ENCODE measurements at places on chromosomes 16 and 17.

- DNase-seq, result no peak
Measured at GRCh38 chr17:1769822-1770477, 8.1 kb downstream of the SERPINF1 start.

GRCh38 chr16:78105517-78105916 is 6.1 kb downstream of the WWOX start:
- no peak for DNase-seq

DNA sequence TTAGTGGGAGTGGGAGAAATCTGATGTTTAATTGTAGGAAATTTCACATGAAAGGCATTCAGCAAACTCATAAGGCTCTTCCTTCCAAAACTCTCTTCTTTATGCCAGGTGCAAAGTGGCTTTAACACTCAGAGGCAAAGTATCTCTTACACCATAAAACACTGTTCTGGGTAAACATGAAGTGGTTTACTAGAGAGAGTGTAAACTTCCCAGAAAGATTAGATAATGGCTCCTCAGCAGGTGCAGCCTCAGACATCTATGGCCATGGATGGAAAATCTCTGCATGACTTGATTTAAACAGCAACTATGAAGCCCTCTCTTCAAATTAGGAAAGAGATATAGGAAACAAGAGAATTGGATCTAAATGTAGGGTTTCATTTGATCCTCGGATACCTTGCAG is 583.1 kb upstream of the SALL1 start:
- no peak for DNase-seq

- DNase-seq, result no peak
Measured at GRCh38 chr17:55340176-55340575, 75.4 kb downstream of the HLF start.

- no peak for DNase-seq
Measured at GRCh38 chr16:70653406-70653805, 7.0 kb downstream of the IL34 start.

DNA sequence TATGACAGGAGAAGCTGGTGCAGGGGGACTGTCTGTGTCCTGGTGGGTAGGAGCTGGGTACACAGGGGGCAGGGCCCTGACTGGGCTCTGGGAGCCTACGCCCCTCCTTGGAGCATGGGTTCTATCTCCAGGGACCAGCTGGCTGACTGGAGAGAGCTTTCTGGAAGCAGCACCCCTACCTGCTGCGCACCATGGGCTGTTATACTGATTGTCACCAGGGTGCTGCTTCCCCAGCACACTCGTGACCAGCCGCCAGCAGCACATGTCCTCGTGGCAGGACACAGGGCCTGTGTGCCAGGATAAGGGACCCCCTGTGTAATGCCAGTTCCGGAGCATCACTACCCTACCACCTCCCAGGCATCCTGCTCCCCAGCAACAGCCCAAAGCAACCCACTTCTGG is 106.0 kb downstream of the AMFR start:
- no peak for DNase-seq

GRCh38 chr17:49414271-49414621 is 436 bp downstream of the PHB1 start:
- no peak for DNase-seq

- no peak for DNase-seq
Measured at GRCh38 chr17:1727876-1728630, 3.5 kb downstream of the WDR81 start.

GRCh38 chr16:77919761-77920415 is 102.5 kb upstream of the CLEC3A start:
- peak; percentile 20 for DNase-seq

- no peak for DNase-seq
Measured at GRCh38 chr17:27455236-27455913, 873 bp upstream of the KSR1 start.

- peak; percentile 41 for DNase-seq
Measured at GRCh38 chr17:2082003-2082781, 27.3 kb downstream of the HIC1 start.

GRCh38 chr16:25317732-25318316 is 60.2 kb upstream of the ZKSCAN2 start:
- no peak for DNase-seq

DNA sequence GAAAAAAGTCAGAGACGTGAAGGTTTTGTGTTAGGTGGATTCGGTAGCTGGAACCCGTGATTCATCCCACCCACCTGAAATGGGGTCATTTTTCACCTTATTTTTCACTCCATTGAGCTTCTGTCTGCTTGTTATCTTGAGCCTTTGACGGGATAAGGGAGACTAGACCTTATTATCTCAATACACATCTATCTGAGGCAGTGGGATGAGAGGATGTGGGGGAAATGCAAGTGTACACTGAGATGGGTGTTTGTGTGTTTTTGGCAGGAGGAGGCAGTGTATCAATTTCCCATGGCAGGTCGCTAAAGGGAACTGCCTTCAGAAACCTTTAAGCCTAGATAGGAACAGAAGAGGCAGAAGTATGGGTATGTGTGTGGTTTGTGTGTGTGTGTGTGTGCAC is 6.2 kb upstream of the NOG start:
- no peak for DNase-seq

DNA sequence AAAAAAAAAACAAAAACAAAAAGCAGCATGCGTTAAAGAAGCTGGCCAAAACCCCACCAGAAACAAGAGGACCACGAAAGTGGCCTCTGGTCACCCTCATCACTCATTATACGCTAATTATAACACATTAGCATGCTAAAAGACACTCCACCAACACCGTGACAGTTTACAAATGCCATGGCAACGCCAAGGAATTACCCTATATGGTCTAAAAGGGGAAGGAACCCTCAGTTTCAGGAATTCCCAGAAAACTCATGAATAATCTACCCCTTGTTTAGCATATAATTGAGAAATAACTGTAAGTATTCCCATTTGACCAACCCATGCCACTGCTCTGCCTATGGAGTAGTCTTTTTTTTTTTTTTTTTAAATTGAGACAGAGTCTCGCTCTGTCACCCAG is 77.6 kb downstream of the EMP2 start:
- DNase-seq, result no peak

DNA sequence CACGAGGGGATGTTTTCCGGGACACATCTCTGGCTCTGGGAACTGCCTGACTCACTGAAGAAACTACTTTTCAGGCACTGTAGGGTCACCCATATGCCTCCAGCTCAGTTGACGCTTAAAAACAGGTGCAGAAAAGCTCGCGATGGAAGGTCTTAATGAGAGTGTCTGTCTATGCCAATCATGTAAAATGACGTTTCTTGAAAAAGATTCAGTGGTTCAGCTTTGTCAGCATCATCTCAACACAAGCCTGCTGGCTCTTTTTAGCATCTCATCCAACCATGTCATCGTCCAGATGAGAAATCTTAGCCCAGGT is 27.5 kb downstream of the OR1D5 start:
- DNase-seq, result no peak

GRCh38 chr16:87691686-87692079 is 74.1 kb downstream of the KLHDC4 start:
- no peak for DNase-seq

GRCh38 chr16:85205747-85206471 is 93.6 kb upstream of the CIBAR2 start:
- DNase-seq, result peak; percentile 78

DNA sequence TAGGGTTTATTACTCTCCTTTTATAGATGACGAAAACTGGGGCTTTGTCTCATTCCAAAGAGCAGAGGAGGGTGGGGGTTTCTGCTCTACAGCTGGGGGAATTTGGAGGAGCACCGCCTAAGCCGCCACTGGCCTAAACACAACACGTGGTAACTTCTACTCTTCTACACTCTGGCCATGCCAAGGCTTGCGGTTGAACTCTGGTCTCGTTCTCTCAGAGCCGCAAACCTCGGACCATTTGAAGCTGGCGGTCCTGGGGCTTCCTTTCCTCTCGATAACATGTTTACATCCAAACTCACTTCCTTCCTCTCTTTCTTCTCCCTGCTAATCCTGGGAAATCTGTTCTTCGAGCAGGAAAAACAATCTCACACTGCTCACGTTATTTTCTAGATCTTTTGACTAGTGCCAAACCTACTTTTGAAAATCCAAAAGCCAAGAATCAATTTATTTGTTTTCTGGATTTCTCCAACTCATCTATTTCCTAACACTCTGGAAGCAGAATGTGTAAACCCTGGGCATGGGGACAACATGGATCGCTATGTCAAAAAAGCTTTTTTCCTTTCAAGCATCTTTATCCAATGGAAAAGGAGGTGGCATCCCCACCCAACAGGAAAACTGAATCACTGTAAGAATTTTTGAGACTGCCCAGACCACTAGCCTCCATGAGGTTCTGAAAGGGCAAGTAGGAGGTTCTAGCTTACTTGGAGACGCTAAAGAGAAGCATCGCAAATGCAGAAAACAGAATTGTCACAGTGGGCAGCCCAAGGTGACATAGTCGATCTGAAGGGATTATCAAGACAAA is 13.6 kb upstream of the EEF2K start:
- DNase-seq, result peak; percentile 91

DNA sequence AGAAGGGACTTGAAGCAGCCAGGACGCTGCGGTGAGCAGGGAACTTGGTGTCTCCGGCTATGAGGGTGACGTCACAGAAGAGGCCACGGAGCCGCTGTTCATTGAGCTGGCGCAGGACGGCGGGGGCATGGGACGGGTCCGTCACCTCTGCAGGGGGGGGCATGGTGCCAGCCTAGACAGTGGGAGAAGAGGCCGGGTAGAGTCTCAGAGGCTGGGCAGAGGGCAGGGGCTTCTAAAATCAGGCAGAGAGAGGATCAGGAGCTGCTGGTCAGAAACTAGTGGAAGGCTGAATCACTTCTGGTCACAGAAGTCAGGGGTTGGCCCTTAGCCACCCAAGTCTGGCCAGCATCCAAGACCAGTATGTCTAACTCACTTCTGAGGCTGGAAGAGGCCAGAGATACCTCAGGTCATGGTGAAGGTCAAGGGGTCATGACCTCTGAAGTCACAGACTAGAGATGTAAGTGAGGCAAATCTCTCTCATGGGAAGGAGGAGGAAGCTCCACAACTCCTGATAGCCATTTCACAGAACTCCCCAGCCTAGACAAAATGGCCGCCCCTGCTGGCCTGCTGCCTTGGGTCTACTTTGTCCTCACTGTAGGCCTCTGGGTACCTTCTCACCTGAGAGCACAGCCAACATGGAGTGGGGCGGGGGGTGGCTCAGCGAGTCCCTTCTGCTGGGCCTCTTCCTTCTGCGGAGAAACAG is 12.6 kb downstream of the ZBTB4 start:
- DNase-seq, result peak; percentile 66

- no peak for DNase-seq
Measured at GRCh38 chr17:28326114-28326513, 7.1 kb downstream of the TMEM97 start.

DNA sequence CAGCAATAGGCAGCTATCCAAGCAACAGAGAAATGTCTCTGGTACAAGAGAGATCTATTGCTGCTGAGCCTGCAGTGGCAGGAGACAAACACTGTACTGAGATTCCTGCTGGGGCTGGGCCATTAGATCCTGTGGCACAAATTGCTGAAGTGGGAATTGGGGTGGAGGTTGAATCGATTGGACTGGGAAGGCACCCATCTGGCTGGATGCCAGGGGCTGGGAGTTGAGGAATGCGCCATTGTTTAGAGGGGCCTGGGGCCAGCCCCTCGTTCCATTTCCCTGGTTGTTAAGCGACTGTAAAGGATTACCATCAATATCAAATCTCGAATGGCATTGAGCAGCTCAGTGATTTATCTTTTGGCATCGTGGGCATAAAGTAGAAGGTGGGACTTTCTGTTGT is 54.1 kb upstream of the ARL4D start:
- DNase-seq, result no peak

DNA sequence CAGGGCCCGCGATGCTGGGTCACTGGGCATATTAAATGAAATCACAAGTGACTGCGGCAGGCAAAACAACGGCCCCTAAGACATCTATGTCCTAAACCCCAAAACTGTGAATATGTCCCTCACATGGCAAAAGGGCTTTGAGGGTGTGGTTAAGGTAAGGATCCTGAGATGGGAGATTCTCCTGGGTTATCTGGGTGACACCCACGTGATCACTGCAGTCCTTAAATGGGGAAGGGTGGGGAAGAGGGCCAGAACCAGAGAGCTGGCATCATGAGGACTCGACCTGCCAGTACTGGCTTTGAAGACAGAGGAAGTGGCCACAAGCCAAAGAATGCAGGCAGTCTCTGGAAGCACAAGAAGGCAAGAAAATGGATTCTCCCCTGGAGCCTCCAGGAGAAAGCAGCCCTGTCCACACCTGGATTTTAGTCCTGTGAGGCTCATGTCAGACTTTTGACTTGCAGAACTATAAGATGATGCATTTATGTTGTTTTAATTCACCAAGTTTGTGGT is 12.5 kb downstream of the COTL1 start:
- DNase-seq, result no peak

DNA sequence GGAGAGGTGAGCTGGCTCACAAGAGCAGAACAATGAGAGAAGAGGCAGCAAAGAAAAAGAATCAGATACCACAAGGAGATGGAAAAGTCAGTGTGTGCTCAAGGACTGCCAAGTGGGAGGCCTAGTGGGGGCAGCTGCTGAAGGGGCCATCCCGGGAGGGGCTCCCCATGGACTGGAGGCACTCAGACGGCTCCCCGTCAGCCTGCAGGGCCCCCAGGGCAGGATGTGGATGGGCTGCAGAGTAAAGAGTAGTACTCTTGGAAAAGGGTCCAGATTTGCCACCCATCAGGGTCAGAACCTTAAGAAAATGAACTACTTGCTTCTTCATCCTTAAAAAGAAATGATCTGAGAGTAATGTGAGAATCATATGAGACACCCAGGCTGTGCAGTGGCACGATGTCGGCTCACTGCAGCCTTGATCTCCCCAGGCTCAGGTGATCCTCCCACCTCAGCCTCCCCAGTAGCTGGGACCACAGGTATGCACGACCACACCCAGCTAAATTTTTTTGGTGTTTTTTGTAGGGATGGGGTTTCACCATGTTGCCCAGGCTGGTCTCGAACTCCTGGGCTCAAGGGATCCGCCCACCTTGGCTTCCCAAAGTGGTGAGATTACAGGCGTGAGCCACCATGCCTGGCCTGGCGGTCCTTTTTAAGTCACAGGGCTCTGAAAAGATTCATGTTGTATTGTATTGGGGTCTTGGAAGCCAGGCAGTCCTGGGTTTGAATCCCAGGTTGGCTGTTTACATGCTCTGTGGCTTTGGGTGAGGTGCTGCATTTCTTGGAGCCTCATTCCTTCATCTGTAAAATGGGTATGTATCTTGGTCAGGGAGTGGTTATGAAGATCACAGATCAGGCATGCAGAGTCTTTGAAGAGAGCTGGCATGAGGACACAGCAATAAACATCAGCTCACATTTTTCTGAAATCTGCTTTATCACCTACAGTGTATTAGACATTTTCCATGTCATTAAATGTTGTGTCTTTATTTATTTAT is 15.1 kb downstream of the ACSF2 start:
- DNase-seq, result no peak

DNA sequence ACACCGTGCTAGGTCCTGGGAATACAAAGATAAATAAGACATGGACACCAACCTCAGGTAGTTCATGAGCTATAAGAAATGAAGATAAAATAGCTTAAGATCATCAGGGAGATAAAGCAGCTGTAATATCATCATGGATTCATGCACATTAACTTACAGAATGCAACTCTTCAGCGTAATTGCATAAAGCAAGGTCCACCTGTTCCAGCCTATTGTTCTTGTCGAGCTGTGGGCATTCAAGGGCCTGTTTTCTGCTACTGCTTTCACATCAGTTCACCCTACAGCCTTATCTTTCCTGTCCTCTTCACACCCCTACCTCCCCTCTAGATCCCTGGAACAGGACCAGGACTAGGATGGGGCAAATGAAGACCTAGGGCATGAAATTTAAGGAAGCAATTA is 133.9 kb downstream of the SPACA3 start:
- DNase-seq, result no peak

All from IMR-90 (cell line).